ENCODE measurements at places on chromosomes 1 and 21.

DNA sequence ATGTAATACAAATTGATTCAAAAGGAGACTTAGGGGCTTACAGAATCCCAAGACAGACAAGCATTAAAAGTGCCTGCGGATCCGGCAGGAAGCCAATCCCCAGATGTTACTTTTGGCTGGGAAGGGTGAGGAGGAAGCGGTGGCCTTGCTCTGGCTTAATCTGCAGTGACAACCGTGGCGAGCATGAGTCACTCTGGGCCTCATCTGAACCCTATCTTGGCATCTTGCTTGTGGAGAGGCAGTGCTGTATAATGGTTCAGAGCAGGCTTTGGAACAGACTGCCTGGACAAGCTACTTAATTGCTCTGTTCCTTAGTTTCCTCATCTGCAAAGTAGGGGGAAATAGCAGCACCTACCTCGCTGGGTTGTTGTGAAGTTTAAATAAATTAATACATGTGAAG is 74.1 kb downstream of the XCL2 start:
- no peak for DNase-seq

- no peak for DNase-seq
Measured at GRCh38 chr1:114524944-114525343, 13.9 kb upstream of the TRIM33 start.

DNA sequence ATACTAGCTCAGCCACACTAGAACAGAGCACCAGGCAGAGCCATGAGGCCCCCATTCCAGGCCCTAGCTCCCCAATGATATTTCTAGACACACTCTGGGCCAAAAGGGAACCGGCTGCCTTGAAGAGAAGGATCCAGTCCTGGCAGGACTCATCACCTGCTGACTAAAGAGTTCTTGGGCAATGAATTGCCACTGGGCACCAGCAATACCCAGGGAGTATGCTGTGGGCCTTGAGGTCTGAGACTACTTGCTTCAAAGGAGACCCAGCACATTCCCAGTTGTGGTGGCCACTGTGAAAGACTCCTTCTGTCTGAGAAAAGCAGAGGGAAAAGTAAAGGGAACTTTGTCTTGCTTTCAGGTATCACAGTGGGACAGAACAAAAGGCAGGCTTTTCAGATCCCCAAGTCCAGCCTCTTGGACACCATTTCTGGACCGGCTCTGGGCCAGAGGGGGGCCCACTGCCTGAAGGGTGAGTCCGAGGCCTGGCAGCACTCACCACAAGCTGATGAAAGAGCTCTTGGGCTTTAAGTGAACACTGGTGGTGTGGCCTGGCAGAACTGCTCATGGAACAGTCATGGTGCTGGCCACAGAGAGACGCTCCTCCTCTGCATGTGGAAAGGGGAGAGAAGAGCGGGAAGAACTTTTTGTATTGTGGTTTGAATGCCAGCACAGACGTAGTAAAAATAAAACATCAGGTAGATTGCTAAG is 72.5 kb downstream of the CDC42BPA start:
- no peak for DNase-seq

GRCh38 chr1:147172168-147173016 is at the start of gene PRKAB2:
PRKAB2 (minus strand) TSS chr1:147172470; CDS start chr1:147172144, 326 bp downstream.
- DNase-seq, result peak; percentile 93

DNA sequence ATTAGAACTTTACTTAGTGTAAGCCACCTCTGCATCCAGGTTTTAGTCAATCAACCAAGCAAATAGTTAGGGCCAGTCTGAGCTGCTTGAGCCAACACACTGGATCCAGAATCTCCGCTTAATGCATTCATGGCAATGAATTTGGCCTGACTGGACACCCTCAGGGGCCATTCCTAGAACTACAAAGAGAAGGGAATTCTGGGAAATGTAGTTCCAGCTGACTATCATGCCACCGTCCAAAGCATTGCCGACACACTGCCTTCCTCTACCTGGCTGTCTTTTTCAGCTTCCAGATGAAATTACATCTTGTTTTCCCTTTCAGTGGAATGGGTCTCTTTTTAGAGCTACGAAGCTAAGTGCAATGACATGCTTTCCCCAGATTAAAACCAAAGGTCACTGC is 163.0 kb upstream of the IGSF21 start:
- no peak for DNase-seq

DNA sequence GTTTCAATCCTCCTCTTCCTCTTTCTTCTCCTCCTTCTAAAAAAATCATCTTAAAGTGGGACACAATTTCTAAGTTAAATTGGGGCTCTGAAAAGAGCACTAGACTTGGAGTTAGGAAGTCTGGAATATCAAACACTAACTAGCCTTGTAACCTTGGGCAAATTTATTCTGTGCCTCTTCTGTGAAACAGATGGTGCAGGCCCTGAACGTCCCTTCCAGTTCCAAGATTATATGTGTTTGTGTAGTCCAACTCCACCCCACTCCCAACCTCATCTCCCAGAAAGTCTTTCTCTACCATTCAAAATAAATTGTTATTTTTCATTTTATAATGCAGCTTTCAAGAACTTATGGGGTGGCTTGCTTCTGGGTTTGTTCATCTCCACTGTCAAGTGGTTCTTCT is 630.0 kb downstream of the LMO4 start:
- DNase-seq, result no peak

- DNase-seq, result no peak
Measured at GRCh38 chr1:95033843-95034242, 38.9 kb downstream of the ALG14 start.

DNA sequence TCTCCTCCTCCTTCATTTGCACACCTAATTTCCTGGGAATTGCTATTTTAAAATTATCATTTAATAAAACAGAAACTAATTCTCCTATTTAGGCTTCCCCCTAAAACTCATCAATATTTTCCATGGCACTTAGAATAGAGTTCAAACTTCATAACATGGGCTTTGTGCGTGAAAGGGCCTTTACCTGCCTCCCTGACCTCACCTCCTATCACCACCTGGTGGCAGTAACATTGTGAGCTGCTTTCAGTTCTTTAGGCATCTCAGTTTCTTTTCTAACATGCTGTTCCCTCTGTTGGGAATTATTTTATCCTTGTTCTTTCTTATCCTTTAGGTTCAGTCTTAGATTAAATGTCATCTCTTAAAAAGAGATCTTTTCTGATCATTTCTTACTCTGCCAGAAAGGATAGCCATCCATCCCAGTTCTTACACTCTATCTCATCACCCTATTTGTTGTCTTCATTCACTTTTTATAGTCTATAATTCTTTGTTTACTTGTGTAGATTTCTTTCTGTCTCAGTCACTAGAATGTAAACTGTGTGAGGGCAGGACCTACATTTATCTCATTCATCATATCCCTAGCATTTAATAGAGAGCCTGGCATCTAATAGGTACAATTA is 133.8 kb upstream of the KIAA1614 start:
- DNase-seq, result no peak

- DNase-seq, result no peak
Measured at GRCh38 chr1:62237950-62238374, 43.3 kb downstream of the L1TD1 start.

GRCh38 chr1:218312509-218312908 is 27.4 kb downstream of the RRP15 start:
- no peak for DNase-seq

DNA sequence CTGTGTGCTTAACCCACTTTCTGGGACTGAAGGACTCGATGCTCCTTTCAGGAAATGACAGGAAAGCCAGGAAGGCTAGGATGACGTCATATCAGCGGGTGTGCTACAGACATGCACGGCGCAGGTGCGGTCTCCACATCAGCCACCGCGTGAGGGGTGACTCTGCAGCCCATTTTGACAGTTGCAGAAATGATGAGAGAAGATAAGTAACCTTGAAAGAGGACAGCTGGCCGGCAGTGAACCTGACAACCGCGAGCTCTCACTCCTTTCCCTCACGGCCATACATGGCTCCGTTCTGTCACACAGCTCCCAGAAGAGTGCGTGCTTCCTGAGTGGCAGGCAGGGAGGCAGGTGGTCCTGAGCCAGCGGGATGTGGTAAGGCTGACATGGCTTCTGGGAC is 1.7 kb upstream of the KRTAP10-5 start:
- no peak for DNase-seq

DNA sequence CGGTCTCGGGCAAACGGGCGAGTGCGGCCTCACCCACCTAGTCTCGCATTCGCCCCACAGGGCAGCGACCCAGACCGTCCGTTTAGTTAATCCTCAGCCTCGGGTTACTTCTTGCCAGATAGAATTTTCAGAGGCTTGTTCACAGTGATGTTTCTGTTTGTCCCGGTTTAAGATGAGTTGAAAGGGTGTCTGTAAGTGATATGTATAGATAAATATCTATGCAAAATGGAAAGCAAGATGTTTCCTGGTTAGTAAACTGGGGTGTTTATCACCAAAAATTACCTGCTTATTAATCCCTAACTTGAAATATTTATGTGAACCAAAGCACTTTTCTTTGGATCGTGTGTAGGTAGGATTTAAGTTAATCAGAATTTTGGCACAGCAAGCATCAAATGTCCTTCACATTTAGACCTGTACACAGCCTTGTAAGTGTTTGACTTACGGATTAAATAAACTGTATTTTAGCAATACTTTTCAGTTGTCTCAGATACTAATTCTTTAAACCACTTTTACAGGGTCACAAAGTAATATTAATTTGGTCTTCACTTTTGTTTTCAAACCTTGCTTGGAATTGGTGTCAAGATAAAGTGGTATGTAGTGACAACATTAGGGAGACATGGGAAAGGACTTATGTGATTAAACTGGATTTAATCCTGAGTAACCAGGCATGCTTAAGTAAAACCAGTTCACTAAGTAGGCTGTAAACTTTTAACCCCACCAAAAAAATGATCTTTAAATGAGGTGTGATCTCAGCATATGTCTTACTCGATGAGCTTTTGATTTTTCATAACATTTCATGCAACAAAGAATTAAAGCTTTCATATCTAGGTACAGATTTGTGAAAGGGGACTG is 914 bp downstream of the ZNF326 start:
- DNase-seq, result no peak

DNA sequence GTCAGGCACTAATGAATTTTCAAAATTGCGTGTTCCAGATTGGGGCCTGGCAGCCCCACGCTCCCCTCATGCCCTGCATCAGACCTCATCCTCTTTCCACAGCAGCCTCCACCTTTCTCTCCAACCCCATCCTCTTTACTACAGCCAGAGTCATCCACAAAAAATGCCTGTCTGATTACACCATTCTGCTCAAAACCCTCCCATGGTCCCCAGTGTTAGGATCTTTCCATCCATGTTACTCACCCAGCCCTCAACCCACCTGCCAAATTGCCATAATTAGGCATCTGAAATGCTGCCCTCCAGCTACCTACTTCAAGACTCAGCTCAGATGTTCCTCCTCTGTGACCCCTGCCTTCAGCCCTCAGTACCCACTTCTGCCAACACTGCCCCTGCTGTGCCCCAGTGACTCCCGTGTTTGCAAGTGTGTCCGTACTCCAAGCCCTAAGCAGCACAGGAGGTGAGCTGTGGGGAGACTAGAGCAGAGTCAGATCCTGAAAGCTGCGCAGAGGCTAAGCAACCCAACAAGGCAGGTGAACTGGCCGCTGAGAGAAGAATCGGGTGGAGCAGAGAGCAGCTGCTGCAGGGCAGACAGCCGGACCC is 715 bp upstream of the ARTN start:
- no peak for DNase-seq

DNA sequence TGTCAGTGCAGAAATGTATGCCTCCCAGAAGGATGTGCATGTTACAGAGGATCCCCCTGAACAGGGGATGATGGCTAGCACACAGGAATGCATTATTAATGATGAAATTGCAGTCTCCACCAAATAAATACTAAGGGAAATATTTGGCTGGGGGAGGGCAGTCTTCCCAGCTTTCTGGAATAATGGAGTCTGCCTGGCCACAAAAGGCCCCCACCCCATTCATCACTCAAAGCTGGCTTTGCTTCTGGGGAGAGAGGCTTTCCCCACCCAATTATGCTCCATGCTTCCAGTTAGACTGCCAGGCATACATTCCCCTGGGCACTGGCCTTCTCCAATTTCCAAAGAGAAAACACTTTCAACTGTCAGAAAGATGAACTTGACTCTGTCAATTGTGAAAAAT is 302.7 kb downstream of the SIPA1L2 start:
- no peak for DNase-seq

DNA sequence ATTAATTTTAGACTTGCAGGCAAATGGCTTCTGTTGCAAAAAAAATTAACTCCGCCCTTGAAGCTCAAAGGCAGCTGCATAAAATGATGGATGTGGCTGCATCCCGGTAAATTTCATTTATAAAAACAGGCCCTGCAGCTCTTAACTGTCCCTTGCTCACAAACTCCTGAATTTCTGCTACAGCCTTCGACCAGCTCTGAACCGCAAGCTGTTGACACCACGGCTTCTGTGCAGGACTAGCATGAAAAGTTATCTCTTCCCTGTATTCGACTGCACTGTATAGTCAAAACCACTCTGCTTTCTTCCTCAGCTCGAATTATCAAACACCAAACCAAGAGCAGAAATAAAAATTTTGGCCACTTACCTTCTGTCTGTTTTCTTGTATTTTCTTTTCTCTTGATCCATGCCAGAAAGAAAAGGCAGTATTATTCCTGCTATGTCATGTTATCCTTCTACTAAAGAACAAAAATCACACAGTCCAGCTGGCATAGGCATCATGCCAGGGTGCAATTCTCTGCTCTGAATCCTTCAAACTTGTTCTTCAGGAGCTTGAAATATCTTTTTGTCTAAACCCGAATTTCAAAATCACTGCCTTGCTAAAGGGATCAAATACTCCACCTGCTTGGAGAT is 195.5 kb upstream of the NCAM2 start:
- DNase-seq, result no peak

GRCh38 chr1:197180252-197180878 is 33.9 kb upstream of the ASPM start:
- DNase-seq, result peak; percentile 40

GRCh38 chr1:21621051-21621450 is 48.1 kb downstream of the RAP1GAP start:
- DNase-seq, result no peak

DNA sequence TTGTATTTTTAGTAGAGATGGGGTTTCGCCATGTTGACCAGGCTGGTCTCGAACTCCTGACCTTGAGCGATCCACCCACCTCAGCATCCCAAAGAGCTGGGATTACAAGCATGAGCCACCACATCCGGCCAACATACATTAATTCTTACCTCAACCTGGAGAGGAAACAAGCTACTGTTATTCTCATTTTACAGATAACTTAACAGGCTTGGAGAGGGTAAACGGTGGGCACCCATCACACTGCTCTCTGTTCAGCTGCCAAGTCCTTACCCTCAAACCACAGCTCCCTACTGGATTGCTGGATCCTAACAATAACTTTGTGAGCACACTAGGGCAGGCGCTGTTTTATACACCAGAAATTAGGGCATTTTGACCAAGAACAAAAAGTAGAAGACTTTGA is 93.6 kb upstream of the BARHL2 start:
- DNase-seq, result no peak

- no peak for DNase-seq
Measured at GRCh38 chr1:168234846-168235547, 9.2 kb downstream of the SFT2D2 start.

- no peak for DNase-seq
Measured at GRCh38 chr1:51422367-51423072, 92.2 kb upstream of the TTC39A start.

GRCh38 chr1:95068956-95069709 is 3.6 kb downstream of the ALG14 start:
- no peak for DNase-seq

Measured in fibroblast of the conjunctiva (primary cell).